ENCODE measurements at places on chromosomes 13 and 19. TPM values are rescaled to one million over a fixed set of nuclear protein-coding genes. Genes with fewer than 3 reads are reported as not detected.

Gene AP3D1
- total RNA-seq: 106 TPM

Gene CGB5
- total RNA-seq: not detected

Gene CLC
- not detected for total RNA-seq

Gene CD177
- not detected for total RNA-seq

Gene NLRP11
- not detected for total RNA-seq

Gene URAD
- total RNA-seq: not detected

Gene CNN1
- total RNA-seq: 29.5 TPM

Gene ZNF823
- 5.6 TPM for total RNA-seq

Data from smooth muscle cell of the umbilical artery (primary cell).